Anterior cingulate cortex (tissue), 58 donors: ENCODE measurements at places on chromosomes 5 and 9.

- no peak for DNase-seq
Observed at GRCh38 chr5:138610415-138610917, 35.3 kb upstream of the HSPA9 start.

DNA sequence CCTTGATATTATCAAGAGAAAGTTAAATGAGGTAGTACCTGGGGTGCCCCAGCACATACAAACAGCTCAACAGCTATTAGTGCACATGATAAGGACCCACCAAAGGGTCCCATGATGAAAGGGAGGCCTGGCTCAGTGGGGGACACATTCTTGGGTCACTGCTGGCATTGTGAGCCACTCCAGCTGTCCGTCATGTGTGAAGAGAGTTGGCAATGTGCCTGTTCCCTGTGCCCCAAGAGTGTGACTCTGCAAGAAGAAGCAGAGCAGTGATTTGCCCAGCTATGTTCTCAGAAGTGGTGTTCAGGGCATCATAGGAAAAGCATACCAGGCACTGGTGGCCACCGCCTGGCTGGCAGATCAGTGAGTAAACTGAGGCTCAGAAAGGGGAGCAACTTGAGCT, 37.1 kb upstream of the TDRD7 start:
- DNase-seq: no peak

DNA sequence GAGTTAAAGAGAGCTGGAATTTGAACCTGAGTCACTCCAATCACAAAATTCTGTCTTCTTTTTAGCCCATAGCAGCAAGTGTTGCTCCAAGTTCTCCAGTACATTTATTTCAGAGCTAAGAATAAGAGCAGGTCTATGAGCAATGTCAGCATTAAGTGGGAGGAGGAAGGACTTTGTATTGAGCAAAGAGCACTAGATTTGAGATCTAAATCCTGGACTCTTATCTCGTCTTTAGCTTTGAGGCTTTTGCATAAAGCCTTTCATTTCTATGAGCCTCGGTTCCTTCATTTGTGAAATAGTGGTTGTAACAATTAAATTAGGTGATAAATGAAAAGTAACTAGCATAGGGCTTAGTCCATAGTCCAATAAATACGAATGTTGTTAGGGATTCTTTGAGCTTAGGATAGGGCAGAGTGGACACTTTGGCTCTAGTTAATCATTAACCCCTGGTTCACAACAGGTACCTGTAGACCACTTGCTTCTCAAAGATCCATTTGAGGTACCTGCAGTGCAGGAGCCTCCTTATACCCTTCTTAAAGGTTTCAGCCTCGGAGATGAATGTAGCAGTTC, 464.1 kb upstream of the KLF4 start:
- DNase-seq: no peak

DNA sequence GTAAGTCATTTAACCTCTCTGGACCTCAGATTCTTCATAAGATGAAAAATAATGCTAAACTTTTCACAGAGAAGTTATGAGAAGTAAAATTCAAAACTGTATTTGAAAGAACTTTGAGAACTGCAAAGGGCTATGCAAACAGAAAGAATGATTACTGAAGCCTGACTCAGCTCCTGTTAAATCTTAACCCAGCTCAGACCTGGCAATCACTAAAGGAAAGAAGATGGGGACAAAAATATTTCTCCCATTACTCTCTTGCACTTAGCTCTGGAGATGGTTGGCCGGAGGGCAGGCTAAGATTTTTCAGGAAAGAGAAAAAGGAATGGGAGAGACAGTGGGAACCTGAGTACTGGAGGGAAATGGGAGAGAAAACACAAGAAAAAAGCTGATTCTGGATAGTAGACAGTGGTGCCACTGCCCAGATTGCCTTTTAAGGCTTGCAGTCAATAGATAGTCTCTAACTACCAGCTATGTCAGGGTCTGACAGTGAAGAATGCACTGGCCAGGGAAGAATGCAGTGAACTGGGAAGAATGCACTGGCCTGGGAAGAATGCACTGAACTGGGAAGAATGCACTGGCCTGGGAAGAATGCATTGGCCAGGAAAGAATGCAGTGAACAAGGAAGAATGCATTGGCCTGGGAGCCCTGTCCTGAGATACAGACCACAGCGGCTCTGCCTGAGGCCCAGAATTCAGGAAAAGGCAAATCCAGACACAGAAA, 25.2 kb upstream of the CEMIP2 start:
- DNase-seq: no peak

DNA sequence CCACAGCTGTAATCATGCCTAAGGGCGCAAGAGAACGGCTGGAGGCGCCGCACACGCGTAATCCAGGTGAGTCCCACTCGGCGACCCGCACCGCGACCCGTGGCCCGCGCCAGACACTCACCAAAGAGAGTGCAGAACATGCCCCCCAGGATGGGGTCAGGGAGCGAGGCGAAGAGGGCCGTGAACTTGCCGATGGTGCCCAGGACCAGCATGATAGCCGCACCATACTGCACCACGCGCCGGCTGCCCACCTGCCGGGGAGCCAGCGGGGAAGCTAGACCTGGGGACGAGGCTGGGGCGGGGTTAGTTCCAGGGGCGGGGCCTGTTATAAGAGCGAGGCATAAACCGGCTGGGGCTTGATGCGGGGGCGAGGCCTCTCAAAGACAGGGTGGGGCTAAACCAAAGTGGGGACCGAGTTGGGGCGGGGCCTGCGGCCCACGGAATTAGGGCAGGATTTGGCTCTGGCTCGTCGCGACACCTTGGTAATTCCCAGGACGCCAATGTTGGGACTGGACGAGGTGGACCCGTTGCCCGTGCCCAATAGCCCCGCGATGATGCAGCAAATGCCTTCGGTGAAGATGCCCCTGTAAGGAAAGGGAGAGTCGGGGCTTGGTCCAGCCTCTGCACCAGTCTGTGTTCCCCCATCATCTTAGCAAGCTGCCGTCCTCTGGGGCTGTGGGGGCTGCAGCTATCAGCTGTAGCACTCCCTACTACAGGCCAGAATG, 4.8 kb downstream of the SLC23A1 start:
- DNase-seq: no peak

DNA sequence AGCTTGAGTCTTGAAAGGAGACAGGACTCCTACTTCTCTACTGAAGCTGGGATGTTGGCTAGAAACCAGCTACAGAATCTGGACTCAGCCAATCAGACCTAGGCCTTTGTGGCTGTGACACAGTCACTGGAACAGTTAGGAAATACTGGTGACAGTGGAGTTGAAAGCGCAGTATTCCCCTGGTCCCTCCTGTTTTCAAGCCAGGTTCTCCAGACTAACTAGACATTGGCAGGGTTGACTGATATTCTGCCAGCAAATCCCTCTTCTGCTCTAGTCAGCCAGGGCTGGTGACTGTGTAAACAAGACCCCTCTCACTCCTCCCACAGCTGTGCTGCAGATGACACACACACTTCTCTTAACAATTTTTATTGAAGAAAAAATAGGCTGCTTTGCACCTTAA, 8.7 kb downstream of the SHROOM1 start:
- DNase-seq: no peak

- no peak for DNase-seq
Observed at GRCh38 chr5:11372191-11372590, 532.1 kb downstream of the CTNND2 start.

DNA sequence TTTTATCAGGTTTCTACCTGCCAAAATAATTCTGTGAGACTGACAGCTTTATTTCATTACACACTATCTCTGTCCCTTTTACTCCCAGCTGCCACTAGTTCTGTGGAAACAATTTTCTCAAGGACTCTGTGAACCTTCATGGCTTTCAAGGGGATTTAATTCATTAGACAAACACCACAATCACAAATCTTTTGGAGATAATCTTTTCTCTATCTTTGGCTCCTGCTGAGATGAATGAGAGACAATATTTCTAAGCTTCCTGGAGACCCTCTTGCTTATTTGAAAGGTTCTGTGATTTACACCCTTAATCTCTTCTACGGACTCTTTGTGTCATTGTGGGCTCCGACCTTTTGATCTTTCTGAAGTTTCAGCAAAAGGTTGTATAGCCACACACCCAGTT, 222.6 kb downstream of the PRDM9 start:
- DNase-seq: no peak
